Adrenal gland (tissue), 19 donors: ENCODE measurements at places on chromosomes 2 and 18. TPM values are rescaled to one million over a fixed set of nuclear protein-coding genes. Genes with fewer than 3 reads are reported as not detected.

ACMSD gene
- not detected for total RNA-seq

ABCG5 gene
- not detected for total RNA-seq

HAAO gene
- total RNA-seq, result 10.3 TPM

HIBCH gene
- 57.7 TPM for total RNA-seq

DOK6 gene
- total RNA-seq, result 0.65 TPM

CNDP1 gene
- total RNA-seq, result not detected

SERPINE2 gene
- 19.1 TPM for total RNA-seq

TUBA4B gene
- 0.14 TPM for total RNA-seq

OR6B3 gene
- total RNA-seq, result not detected

IL36RN gene
- not detected for total RNA-seq

DSG1 gene
- total RNA-seq, result not detected

CAVIN2 gene
- 27.2 TPM for total RNA-seq

L3MBTL4 gene
- total RNA-seq, result 8.9 TPM

PLGLB1 gene
- 0.91 TPM for total RNA-seq

ERBB4 gene
- 1.8 TPM for total RNA-seq

MYOM1 gene
- 2.6 TPM for total RNA-seq

GALNT14 gene
- 1.5 TPM for total RNA-seq
